Suppressor macrophage treated with lipopolysaccharide for 4 hours (primary cell): ENCODE measurements at places on chromosomes 2 and 18.

- no peak for DNase-seq
Observed at GRCh38 chr18:8435376-8435775, 173.9 kb upstream of the RAB12 start.

- peak; percentile 40 for DNase-seq
Observed at GRCh38 chr2:25419678-25420242, 78.0 kb upstream of the DNMT3A start.

DNA sequence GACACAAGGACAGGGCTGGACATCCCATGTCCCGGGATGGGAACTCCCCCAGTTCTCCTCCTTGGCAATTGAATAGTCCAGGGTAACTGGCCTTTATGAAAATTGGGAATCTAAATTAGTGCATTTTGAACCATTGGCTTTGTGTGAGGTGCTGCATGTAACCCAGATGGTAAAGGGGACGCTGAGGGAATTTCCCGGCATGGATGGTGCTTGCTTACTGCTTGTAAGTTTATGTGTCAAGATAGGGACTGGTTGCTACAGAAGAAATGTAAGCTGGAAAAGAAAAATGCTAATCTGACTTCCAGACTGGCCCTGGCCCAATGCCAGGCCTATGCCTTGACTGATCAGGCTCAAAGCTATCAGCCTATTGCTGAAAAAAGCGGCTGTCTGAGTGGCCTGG is 1096.7 kb upstream of the DDX18 start:
- DNase-seq, result peak; percentile 23

DNA sequence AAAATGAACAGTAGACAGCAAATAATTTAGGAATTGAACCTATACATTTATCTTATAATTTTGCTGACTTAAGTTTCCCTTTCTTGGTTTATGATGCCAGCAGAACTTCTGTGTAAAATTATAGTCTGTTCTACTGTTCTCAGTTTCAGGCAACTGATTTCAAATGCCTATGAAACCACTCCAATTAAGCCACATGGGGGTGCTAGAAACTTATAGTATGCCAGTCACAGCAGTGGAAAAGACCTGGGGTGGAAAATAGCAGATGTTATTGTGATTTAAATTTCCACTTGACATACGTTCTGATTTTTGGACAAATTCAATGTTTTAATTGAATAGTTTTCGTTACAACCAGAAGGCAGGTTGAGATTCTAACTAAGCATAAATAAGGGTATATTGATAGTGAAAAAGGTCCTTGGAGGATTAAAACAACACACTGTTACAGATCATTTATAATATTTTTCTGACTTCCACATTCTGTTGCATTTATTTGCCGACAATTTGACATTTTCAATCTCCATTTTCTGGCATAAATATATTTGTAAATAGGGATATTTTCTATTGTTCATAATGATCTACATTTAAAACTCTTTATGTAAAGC is 61.4 kb downstream of the CPS1 start:
- DNase-seq, result peak; percentile 7

GRCh38 chr2:105454801-105455485 is 56.1 kb upstream of the FHL2 start:
- DNase-seq, result peak; percentile 34

GRCh38 chr2:192634557-192634956 is 439.8 kb upstream of the TMEFF2 start:
- DNase-seq, result no peak

GRCh38 chr2:190582736-190583506 is 48.4 kb upstream of the NEMP2 start:
- DNase-seq, result no peak

DNA sequence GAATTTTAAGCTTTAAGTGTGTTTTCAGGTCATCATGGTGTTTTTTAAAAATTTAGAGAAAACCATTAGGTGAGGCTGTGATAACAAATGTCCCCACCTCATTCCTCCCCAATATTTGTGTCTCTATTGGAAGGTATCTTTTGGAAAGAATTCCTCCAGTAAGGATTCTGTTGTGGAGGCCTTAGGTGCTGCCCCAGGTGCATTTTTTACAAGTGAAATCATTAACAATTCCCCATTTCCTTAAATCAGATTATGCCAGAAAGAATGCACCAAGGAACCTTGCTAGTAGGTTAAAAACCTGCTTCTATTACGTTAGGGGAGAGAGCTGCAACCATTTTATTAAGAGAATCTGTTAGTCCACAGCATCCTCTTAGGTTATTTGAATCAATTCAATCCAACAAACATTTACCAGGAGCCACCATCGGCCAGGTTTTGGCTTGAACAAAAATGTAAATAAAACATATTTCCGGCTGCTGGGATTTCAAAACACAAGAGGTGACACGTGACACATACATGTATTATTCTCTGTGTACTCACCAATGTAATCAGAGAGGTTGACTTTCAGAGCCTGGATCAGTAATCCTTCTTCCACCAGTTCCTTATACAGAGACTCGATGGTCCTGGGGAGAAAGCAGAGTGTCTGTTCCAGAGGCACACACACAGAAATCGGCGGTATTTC is 112.5 kb upstream of the ASB18 start:
- DNase-seq, result no peak

DNA sequence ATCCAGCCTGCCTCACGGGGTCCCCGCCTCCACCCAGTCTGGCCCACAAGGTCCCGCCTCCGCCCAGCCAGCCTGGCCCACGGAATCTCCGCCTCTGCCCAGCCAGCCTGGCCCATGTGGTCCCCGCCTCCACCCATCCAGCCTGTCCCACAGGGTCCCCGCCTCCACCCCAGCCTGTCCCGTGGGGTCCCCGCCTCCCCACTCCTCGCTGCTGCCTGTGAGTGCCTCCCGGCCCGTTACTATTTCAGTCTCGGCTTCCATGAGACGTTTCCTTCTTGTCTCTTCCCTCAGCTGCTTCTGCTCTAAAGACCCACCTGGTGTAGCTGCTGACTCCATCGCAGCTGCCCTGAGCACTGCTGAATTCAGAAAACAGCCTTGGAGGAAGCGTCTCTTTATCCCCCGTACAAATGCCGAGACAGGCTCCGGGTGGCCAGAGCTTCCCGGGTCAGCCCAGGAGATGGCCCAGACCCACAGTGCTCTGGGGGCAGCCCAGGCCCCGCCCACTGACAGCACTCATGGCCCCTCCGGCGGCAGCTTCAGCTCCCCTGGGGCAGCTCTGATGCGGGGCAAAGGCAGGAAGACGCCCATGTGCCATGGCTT is 69.8 kb downstream of the NFATC1 start:
- peak; percentile 4 for DNase-seq

DNA sequence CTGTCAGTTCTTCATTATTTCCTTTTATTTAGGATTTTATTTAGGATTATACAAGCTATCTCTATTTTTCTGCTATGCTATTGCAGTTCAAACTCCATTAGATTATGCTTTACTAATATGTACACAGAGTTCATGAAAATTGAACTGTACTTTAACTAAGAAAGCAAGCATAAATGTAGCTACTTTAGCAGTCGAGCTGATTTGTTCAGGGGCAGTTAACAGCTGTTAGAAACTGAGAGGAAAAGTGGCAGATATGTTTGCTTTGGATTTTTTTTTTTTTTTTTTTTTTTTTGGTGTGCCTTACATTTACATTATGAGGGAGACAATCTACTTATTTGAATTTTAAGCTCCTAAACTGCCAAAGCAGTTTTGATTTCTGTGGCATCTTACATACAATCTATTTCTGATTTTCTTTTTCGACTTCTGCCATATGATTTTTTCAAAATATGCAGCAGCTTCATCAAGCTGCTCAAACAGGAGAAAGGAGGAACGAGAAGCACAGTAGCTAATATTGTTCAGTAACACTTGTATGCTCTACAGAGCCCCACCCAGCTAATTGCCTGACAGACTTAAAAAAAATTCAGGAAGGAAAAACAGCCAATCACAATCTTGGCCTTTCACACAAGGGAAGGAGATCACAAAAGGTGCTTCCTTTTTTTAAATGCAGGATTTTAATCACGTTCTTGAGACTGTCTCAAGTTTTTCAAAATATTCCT is 233.4 kb upstream of the SIX3 start:
- peak; percentile 54 for DNase-seq

DNA sequence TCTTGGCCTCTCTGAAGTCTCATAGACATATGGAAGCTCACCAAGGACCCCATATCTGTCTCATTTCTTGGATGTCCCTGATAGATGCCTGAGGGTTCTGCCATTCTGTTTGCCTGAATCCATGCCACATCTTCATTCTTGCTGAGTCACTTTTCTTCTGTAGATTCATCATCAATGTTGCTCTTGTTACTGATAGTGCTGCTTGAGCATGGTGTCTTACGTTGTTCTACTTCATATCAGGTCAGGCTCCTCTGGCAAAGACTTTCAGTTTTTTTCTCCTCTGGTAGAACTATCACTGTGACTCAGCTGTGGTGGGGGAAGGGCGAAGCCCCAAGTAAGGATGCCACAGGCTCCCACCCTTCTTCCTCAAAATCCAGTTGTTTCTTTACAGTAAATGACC is 885.2 kb downstream of the DCDC2C start:
- no peak for DNase-seq

- no peak for DNase-seq
Observed at GRCh38 chr18:42586601-42587000, 528.9 kb downstream of the RIT2 start.

- no peak for DNase-seq
Observed at GRCh38 chr2:171509945-171510731, 12.1 kb upstream of the CYBRD1 start.

DNA sequence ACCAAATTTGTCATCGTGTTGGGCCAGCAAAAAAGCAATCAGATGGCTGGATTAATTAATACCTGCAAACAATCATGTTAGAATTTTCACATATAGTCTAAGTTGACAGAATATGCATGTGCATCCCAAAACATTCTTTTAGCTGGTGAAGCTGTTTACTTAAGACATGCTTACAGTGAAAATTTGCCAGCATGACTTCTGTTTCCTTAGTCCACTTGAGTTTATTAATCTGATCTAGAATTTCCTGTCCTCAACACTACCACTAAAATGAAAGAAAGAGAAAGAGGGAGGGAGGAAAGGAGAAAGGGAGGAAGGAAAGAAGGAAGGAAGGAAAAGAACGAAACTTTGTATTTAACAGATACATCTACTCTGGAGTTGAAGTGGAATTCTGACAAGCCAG is 2109.9 kb upstream of the PIK3C3 start:
- no peak for DNase-seq

- no peak for DNase-seq
Observed at GRCh38 chr18:14971461-14972185, 223.7 kb downstream of the ANKRD30B start.

DNA sequence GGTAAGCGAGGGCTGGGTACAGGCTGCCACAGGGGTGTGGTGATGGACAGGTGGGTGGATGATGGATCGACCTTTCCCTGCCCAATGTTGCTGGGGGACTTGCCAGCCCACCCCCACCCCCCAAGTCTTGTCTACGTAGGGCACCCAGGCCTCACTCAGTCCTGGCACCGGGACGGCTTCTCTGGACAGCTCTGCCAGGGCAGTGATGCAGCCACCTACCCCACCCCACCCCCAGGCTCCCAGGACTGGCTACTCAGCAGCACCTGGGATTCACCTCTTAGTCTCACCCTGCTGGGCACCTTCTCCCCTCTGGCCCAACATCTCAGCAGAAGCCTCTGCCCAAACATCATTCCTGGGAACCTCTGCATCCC is 55.7 kb downstream of the ANKMY1 start:
- DNase-seq, result no peak

- DNase-seq, result no peak
Observed at GRCh38 chr2:109020217-109020637, 31.2 kb upstream of the EDAR start.

GRCh38 chr18:31225668-31226067 is 63.0 kb upstream of the DSC1 start:
- no peak for DNase-seq

- no peak for DNase-seq
Observed at GRCh38 chr2:65404988-65405697, 27.3 kb downstream of the SPRED2 start.

- no peak for DNase-seq
Observed at GRCh38 chr2:133654949-133655348, 86.7 kb upstream of the NCKAP5 start.

DNA sequence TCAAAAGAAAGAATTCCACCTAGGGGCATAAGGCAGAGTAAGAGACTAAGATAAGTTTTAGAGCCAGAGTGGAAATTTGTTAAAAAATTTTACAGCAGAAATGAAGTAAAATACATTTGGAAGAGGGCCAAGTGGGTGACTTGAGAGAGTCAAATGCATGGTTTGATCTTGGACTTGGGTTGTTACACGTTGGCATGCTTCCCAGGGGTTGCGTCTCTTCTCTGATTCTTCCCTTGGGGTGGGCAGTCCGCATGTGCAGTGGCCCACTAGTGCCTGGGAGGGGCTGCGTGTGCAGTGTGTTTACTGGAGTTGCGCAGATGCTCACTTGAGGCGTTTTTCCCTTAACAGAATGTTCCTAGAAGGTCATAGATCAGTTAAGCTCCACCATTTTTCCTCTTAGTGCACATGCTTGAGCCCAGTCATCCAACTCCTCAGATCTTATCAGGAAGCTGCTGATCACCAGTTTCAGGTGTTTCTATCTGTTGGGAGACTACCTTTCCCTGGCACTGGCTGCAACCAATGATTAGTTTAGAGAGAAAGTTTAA is 13.1 kb downstream of the SEH1L start:
- DNase-seq, result no peak

GRCh38 chr18:35770376-35771014 is 189.0 kb downstream of the GALNT1 start:
- peak; percentile 32 for DNase-seq

DNA sequence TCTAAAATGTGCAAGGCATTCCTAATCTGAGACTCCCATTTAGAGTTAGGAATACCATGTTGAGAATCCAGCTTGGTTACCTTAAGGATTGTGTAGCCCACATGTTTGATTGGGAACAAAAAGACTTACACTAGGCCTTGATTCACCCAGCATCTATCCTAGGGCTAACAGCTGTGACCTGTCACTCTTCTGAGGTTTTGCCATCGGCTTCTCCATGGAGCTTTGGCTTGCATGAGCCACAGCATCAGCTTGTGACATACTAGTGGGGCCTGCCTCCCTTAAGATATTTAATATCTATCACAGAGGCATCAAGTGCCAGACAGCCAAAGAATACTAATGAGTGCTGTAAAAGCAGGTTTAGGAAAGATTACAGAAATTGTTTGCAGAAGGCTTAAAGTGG is 241.3 kb upstream of the UBE2E3 start:
- no peak for DNase-seq

GRCh38 chr2:77054938-77055337 is 467.2 kb downstream of the LRRTM4 start:
- DNase-seq, result no peak

GRCh38 chr2:144372410-144373080 is 147.4 kb downstream of the ZEB2 start:
- peak; percentile 69 for DNase-seq

DNA sequence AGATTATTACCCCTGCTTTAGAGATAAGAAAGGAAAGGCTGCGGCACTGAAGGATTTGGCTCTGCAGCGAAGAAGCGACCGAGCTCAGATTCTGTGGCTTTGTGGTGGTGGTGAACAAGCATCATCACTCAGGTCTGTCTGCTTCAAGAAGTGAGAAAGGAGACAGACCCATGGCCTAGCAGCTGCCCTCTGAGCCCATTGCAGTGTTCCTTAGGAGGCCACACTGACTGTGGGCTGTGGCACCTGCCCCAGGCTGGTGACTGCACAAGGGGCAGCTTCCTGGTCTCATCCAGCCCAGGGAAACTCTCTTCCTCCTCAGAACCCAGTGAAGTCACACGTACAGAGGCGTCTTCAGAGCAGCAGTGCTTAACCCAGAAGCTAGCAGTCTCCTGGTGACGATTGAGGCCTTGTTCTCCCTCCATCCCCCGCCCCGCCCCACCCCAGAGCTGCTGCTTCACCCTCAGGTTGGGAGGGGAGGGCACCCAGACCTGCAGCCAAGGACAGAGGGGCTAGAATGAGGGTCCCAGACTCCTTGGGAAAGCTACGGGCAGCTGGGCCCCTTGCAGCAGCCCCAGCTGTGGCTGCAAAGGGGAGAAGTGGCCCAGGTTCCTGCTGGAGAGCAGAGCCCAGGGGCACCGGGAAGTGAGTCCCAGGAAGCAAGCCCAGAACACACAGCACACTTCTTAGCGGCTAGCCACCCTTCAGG is 22.2 kb downstream of the BIN1 start:
- peak; percentile 61 for DNase-seq
